ENCODE measurements at places on chromosomes 12 and 14.
A peak's percentile ranks its signal among the peaks of the same experiment; 100 is the strongest.

DNA sequence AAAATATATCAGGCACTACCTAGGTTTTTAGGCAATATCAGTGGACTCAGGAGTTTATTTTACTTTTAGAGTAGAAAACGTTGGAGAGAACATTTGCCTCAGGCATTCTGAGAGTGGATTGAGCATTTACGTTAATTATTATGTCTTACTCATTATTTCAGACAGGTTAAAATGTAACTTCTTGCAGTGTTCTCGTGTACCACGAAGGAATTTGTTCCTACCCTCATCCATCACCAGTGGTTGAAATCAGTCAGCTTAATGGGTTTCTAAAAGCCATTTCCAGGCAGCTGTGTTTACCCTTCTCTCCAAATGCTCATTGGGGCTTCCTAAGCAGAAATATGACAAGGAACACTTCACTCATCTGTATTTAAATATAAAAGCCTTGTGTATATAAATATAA lies 9.1 kb upstream of the LDHB start:
- no peak for DNase-seq

DNA sequence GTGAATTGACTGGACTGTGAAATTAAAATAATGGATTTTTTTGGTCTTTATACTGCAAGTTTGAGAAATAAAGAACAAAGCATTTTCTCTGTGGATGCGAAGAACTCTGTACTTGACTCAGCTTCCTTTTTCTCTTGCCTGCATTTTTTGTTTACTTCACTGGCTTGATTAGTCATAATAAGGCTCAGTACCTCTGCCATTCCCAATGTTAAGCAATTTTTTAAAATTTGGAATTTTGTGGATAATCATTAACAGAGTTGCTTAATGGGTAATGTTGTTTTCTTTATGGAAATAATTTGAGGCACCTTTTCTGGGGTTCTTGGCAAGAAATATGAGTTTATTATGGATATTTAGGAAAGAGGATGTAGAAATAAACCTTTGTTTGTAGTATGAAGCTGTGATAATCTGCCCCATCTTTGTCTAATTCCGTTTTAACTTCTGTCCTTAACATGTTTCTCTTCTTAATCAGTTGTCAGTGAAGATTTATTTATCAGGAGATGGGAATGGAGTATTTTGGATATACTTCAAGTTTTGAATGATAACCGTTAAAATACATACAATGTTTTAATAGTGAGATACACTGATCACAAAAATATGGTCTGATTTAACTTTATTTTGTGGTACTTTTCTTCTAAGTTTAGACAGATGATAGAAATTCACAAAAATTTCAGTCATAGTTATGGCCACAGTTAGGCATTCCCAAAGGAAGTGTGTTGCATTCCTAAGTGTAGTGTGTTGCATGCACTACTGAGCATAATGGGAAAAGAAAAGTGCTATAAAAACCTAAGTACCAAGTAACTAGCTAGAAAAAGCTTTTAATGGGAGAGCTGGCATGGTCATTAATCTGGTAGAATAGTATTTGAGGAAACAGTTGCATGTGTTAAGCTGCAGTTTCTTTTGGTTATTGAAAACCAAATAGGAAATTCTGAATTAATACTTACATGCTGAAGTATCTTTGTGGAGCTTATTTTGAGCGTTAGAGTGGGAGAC lies 27.7 kb downstream of the WNK1 start:
- DNase-seq, result no peak

GRCh38 chr12:6231359-6232268 lies 31.4 kb downstream of the CD9 start:
- DNase-seq, result no peak

DNA sequence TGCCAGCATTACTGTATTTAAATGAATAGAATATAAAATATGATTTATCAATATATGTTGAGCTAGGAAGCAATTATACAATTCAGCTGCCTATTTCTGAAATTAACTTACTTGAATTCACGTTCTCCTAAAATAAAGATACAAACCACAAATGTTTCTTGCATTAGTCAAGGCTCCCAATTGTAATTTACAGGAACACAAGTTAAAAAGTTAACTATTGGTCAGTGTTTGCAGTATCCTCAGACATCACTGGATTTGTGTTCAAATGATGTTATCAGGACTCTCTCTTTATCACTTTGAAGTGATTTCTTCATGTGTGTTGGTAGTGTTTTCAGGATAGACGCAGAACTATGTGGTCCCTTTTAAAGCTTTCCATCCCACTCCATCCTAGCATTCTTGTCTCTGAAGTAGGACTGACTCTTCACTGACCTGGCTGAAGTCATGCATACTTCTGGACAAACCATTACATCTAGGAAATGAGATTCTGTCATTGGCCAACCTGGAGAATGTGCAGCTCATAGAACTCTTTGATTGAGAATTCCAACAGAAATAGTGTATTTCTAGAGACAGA lies 156.1 kb downstream of the KICS2 start:
- no peak for DNase-seq

DNA sequence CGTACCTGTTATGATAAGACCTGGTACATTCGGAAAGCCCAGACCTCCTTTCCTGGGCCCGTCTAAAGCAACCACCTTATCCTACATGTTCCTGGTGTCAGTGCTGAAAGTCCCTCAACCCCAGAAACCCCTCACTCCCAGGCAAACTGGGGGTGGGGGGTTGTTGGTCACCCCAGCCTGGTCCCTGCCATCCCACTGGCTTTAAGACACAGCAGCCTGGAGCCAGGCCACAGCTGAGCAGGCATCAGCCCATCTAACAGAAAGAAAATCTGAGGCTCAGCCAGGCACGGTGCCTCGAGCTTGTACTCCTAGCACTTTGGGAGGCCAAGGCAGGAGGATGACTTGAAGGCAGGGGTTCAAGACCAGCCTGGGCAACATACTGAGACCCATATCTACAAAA lies 4.5 kb downstream of the SELPLG start:
- DNase-seq, result peak; percentile 59

- no peak for DNase-seq
These were observed 59.0 kb downstream of the RPS29 start for GRCh38 chr14:49527221-49527620.

GRCh38 chr14:68619790-68620574 lies 172.9 kb downstream of the ZFP36L1 start:
- no peak for DNase-seq

Data from activated naive CD8-positive, alpha-beta T cell treated with anti-CD3 and anti-CD28 coated beads, Interleukin-2, amount 10 ng/mL, durations not matched to agents 7 days and 5 days (primary cell).